ENCODE measurements at places on chromosomes 7 and 10.

DNA sequence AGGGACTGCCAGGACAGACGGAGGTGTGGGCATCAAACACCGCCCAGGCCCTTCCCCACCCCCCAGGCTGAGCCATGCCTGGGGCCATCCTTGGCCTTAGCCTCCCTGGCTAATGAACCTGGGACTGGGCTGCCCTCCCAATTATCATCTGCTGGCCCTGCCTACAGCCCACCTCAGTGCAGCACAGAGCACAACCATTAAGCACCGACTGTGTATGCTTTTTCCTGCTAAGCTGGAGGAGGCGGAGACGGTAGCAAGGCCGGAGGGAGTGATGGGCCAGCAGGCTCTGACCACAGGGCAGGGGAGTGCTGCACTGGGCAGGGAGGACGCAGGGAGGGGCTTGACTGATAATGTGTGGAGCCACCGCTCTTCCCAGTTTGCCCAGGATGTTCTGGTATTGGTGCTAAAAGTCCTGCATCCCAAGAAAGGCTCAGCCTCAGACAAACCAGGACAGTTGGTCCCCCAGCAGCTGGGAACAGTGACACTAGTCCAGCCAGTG, 72.0 kb downstream of the C10orf143 start:
- DNase-seq: no peak

DNA sequence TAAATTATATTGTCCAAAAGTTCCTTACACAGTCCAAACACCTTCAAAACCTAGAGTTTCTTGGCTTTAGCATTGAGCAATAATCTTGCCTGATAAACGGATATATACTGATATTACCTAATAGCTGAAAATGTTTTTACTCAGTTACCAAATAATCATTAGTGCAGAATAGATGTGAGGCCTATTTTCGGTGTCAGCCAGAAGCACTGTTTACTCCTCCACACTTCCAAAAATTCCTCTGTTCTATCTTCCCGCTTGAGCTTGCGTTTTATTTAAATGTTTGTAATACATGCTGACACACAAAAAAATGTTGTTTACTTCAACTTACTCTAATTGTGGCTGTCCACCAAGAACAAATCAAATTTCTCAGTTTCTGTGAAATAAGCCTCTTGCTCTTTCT, 606.2 kb upstream of the TEX47 start:
- no peak for DNase-seq

- DNase-seq: no peak
Observed at GRCh38 chr10:5297466-5297865, 67.3 kb upstream of the UCN3 start.

- no peak for DNase-seq
Observed at GRCh38 chr10:47356708-47357107, 8.5 kb downstream of the RBP3 start.

GRCh38 chr10:17943033-17943745, 8.5 kb upstream of the SLC39A12 start:
- no peak for DNase-seq

- no peak for DNase-seq
Observed at GRCh38 chr7:158611541-158611940, 23.9 kb upstream of the PTPRN2 start.

DNA sequence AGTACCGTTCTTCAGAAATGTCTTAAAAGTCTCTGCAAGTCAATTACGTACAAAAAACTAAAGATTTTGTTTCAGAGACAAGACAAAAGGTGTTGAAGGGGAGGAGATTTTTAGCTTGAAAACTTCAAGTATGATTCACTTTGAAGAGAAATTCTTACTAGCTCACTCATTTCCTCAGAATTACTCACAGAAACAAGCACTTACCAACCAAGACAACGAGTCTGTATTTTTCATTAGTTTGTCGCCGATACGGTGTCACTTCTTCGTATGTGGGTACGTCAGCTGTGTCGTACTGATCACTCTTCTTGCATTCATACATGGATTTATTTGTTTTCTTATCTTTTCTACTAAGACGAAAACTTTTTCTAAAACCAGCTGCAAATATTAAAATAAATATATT, 90.6 kb upstream of the ODAD2 start:
- DNase-seq: no peak
